ENCODE measurements at places on chromosomes 1 and 21.

DNA sequence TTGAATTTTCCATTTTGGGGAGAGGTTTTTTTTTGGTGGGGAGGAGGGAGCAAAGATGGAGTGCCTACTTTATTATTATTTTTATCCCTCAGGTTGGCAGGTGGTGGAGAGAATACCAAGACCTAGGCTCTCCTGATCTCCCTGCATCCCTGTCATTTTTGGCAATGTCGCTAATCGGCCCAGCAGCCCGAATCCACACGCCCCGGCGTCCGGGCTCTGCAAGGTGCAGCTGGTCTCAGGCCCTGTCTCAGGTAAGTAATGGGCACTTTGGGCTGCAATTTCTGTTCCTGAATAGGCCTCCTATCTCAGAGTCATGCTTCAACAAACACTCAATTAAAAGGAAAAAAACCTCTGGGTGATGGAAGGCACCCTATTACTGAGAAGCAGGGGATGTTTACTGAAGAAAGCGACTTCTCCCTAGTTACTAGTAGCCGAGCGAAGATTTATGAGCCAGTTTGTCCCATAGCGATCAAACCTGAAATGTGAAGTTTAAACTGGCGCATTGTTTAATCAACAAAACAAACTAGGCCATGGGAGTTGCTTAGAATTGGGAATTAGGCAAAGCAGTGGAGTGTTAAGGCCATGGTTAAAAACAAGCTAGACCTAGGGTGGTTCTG lies 137.8 kb downstream of the RWDD3 start:
- no peak for DNase-seq

DNA sequence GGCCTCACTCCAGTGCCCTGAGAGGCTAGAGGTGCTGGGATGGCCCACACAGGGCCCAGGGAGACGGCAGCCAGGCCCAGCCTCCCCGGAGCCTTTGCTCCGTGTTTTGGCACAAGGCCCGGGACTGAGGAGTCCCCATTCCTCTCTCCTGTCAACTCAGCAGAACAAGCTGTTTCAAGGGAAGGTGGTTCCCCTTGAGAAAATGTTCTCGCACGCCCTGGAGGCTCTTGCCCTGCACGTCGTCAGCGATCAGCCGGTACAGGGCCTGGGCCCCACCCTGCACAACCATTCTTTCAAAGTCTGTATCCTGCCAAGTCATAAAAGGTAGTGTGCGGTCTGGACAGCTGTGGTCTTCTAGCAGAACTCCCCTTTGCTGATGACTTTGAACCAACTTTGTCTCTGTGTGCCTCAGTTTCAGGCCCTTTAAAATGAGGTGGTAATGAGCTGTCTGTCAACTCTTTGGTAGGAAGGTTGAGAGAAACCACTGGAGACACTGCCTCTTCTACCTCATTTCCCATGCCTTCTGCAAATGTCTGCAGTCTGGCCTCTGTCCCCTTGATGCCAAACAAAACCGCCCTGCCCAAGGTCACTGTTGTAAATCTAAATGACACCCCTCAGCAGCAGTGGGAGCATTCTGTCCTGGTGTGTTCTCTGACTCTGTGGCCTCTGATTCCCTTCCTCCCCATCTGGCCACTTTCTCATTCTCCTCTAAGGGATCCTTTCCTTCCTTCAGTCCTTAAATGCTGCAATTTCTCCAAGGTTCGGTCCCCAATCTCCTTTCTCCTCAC lies 138.6 kb upstream of the JUN start:
- no peak for DNase-seq

- DNase-seq, result peak; percentile 13
Observed at GRCh38 chr1:63773815-63774616, at the start of gene ROR1. ROR1 (plus strand) TSS chr1:63774017.

- DNase-seq, result no peak
Observed at GRCh38 chr1:8516793-8517556, 199.1 kb downstream of the SLC45A1 start.

- DNase-seq, result no peak
Observed at GRCh38 chr1:4308806-4309205, 345.6 kb upstream of the AJAP1 start.

GRCh38 chr1:6634371-6635052 lies 9.8 kb downstream of the THAP3 start:
- DNase-seq, result no peak
